ENCODE measurements at places on chromosomes 4 and X.

DNA sequence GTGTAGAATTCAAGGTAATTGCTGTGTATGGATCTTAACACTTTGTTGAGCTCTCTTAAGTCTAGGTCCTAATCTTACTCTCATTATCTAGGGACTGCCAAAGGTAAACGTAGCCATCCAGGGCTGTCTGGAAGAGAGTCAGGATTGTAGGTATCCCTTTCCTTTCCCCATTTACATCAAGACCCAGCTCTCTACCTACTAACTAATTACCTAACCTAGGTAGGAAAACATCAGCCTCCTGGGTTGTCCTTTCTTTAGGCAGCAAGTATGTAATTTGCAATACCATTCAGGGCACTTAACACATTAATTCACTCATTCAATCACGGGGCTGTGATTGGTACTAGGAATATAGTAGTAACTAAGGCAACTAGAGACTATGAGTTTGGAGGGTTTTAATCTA is 15.2 kb upstream of the CPEB2 start:
- no peak for DNase-seq

DNA sequence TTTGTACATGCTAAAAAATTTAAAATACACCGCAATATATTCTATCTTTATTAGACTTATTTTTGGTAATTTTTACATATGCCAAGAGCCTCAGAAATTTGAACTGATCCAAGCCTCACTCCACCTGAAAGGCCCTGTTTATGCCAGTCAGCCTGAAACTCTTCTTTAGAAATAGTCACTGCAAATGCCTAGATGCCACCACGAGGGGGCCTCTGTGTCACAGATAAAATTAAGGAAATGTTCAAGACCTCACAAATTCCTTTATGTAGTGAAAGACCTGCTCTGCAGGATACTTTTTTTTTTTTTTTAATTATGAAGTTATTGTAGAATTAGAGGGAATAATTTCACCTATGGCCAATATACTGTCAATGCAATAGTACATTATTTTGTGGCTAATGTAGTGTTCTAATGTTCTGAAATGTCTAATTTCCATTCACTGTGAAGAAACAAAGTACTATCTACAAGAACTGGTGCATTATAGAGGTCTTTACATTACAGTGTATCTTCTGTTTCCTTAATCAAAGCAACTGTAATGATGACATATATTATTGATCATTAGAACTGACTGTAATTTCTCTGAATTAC is 69.8 kb downstream of the DTHD1 start:
- DNase-seq, result peak; percentile 83

DNA sequence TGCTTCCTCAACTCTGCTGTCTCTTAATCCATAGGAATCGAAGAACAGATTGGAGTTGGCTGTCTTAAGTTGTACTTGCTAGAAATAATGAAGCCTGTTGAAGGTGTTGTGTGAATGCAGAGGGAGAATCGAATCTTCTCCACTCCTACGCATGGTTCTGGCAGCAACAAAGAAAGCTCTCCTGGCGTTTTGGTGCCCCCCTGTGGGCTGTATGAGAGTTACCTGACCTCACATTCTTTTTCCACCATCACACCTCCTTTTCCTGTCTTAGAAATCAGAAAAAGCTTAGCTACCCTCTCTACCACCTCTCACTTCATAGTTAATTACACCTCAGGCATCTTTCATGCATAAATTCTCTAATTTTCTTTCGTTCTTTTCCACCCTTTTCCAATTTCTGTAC is 16.3 kb downstream of the KLF8 start:
- peak; percentile 60 for DNase-seq

GRCh38 chr4:14701896-14702295 is 300.4 kb upstream of the CPEB2 start:
- DNase-seq, result no peak

DNA sequence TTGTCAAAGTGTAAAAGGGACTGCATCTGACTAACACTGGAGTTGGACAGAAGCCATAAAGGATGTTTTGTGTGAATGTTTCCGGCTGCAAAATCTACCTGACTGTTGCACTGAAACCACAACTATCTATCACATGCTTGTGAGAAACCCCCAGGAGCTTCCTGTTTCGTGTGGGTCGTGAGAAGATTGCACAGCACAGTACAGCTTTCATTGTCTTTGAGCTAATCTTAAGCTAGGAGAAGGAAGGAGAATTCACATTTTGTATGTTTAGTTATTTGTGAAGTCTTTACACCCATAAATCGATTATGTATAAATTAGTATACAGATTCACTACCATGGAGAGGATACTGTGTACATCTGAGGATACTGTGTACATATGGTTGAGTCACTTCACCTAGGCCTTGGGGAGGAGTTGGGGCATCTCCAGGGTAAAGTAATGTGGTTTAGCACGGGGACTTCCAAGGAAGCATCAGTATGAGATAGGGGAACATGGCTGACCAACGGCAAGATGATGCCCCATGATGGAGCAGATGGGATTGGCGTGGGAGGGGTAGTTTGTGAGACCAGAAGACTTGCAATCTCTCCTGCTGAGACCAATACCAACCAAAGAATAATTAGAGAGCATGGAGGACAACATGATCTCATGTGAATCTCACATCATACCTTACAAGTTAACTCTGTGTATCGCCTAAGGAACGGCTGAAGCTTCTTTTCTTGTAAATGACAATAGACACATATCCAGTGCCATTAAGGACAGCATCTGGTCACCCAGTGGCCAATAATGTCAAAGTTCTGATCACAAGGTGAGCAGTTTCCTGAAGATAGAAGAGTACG is 43.1 kb upstream of the FAM9C start:
- DNase-seq, result no peak

GRCh38 chr4:81304871-81305270 is 89.8 kb upstream of the PRKG2 start:
- no peak for DNase-seq

DNA sequence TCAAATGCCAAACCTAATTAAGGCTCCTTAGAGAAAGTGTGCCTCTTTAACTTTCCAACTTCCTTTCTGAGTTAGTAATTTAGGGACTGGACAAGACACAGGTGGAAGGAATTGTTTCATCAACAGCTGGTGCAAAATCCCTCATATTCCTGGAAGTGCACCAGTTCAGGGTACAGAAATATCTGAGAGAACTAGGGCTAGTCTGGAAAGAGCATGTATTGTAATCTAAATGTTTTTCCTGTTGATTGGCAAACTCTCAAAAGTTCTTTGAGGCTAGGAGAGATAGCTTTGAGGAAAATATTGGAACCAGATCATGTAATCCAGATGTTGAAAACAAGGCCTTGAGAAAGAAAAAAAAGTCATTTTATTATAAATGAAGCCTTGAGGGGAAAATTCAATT is 98.1 kb upstream of the C1GALT1C1 start:
- DNase-seq, result no peak

DNA sequence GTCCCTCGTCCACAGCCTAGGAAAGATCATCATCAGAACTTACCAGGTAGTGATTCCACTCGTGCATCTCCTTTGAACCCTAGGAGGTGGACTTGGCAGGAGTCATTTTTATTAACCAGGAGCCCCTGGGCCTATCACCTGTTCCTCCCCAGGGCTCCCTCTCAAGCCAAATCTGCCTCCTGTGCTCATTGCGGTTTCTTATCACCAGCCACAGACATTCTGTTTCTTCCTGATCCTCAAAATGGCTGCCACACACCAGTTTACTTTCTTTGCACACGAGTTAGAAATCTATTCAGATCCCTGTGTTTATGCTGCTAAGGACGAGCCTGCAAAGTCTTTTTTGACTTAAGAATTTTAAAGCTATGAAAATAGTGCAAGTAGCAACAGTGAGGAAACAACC is 354.5 kb upstream of the BOD1L1 start:
- DNase-seq, result no peak

GRCh38 chr4:174402470-174403176 is 118.9 kb downstream of the CEP44 start:
- DNase-seq, result no peak

- DNase-seq, result no peak
Measured at GRCh38 chr4:168496834-168497233, at the start of gene PALLD. Gene PALLD (plus strand): TSS chr4:168497052.

DNA sequence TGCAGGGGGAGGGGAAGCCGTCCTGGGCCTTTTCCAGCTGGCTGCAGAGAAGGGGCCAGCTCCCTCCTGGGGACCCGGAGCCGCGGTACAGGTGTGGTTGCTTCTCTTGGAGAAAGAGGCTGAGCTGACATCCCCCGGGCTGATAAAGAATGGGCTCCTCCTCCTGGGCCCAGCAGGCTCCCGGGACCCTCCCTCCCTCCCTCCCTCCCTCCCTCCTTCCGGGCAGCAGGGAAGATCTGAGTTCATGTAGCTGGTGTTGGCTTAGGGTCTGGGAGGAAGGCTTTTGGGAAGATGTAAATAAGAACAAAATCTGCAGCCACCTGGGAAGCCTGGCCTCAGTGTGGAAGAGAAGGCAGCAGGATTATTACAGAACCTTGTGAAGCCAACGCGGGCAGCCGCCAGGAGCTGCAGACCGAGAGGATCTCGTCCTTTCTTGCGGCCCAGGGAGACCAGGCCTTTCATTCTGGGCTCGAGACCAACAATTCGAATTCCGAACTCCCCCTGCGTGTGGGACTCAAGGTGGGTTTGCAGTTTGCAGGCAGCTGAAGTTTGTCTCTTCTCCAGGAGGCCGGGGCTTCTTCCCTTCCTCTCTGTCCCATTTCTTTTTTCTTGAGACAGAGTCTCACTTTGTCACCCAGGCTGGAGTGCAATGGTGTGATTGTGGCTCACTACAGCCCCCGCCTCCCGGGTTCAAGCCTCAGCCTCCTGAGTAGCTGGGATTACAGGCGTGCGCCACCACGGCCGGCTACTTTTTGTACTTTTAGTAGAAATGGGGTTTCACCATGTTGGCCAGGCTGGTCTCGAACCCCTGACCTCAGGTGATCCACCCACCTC is at the start of gene PLCXD1:
PLCXD1 (plus strand) TSS at position 216 of the 834 bp plus-strand sequence. CDS start 2,807 bp downstream, outside the sequence.
- DNase-seq, result peak; percentile 68

DNA sequence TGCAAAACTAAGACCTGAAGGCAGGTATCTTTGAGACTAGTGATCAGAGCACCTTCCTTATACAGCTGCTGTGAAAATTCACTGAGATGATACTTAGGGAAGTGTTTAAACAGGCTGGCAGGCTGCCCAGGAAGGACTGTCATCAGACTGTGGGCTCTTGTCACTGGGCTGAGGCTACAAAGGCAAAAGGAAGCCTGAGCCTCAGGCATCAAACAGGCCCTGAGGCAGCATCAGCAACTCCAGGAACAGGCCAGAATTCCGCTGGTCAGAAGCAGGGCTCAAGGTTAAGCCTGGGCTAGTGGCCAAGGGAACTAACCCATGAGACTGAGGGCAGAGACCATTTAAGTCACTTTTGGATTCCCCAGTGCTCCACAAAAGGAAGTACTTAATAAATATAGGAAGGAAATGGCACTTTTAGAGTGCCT is 12.8 kb downstream of the PJA1 start:
- peak; percentile 13 for DNase-seq
